ENCODE measurements at places on chromosomes 3 and 15.

DNA sequence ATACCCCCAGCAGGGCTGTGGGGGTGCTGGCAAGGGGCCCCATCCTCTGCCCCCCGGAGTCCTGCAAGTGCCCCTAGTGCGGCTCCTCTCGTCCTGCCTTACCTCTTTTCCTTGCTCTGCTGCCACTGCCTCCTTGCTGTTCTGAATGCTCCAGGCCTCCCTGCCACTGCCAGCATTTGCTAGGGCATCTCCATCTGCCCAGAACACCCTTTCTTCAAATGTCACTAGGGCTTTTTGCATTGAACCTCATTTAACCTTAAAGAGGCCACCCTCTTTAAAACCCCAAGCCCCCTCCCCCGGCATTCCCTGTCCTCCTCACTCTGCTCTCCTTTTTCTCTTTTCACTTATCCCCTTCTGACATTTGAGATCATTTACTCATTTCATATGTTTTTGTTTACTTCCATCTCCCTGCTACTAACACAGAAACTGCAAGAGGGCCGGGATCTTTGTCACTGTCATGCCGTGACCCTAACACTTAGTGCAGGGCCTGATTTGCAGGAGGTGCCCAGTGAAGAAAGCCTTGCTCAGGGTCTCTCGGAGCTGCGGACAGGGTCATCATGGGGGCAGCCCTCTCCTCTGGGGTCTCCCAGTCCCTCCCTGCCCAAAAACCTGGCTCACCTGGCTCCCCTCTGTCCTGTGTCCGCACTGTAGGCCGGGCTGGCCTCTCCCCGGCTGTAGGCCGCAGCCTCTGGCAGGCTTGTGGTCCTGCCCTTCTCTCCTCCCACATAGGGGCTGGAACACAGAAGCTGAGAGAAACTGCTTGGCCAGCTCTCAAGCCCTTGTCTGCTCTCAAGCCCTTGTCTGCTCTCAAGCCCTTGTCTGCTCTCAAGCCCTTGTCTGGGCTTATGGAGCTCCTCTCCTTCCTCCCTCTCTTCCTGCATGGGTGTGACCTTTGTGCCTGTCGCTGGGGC lies at the start of gene ACOX2:
Gene ACOX2, minus strand, starts transcription at position 690 of the 911 bp plus-strand sequence. CDS start 2,084 bp downstream, outside the sequence.
- no peak for DNase-seq

DNA sequence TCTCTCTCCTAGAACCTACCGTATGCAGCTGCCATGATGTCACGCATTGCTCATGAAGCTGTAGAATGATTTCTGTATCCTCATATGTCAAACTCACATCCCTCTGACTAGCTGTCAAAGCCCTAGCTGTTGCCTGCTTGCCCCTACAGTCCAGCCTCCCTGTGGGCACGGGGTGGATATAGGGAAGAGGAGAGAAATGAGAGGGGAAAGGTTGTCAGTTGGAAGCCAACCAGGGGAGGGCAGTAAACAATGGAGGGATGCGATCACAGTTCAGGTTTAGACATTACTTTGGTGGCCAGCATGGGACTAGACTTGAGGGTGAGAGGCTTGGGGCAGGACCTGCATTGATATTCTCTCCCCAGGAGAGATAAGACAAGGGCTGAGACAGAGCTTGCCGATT lies 1.7 kb upstream of the HDGFL3 start:
- DNase-seq, result no peak

GRCh38 chr3:55631766-55632331 lies 144.7 kb upstream of the WNT5A start:
- DNase-seq, result no peak

DNA sequence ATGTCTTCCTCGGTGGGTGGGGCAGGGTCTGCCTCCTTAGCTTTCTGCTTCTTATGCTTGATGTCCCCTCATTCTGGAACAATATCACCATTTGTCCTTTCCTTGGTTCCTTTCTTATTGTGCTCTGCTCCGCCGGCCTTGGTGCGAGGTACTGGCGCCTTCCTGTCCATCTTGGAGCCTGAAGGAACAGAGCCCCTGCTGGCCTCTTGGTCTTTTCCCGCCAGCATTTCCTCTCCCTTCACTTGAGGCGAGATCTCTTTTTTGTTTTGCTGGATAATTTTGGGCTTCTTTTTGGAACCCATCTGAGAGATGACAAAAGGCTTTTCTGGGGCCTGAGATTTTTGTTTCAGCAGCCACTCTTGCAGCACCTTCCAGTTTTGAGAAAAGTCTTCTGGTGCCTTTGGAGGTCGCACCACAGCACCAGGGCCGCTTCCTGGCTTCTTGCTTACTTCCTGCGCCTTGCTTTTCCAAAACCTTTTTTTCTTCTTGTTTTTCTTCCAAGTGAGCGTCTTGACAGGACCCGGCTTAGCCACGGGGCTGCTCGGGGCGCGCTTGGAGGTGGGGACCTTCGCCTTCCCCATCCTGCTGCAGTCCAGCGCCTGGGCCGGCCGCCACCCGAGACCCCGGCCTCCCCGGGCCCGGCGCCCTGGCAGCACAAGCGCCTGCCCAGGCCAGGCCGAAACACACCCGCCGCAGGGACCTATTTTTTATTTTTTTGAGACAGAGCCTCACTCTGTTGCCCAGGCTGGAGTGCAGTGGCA lies 127.1 kb downstream of the KLF13 start:
- DNase-seq, result no peak

GRCh38 chr3:74134831-74135230 lies 479.6 kb downstream of the CNTN3 start:
- DNase-seq, result no peak

DNA sequence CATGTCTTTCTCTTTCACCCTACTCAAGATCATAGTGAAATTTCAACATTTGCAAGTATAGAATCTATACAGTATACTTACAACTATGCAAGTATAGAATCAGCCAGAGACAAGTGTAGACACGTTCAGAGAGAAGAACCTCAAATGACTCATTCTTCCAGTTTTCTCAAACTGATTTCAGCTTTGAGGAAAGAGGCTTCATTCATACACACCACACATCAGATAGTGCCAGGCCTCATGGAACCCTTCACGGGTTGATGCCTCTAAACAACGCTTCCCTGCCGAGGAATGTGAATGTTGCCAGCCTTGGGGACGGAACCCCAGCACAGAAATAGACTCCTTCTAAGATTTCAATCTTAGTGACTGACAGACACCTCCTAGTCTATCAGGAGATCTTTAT lies 135.7 kb downstream of the FOXP1 start:
- DNase-seq, result no peak

DNA sequence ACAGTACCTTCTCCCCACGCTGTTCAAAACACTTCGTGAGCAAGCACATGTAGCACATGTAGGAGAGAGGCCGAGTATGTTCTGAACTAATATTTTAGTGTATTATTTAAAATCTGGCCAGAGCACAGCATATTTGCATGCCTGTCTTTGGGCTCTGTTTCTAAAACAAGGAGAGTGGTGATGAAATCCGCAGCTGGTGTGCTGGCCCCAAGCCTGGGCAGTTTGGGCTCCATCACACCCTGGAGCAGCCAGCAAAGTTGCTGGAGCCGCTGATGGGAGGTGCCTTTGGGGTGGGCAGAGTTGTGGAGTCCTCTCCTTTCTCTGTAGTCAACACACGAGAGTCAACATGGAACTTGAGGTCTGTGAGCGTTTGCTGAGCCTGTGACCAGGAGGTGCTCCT lies 116.6 kb downstream of the SLCO3A1 start:
- DNase-seq, result no peak

DNA sequence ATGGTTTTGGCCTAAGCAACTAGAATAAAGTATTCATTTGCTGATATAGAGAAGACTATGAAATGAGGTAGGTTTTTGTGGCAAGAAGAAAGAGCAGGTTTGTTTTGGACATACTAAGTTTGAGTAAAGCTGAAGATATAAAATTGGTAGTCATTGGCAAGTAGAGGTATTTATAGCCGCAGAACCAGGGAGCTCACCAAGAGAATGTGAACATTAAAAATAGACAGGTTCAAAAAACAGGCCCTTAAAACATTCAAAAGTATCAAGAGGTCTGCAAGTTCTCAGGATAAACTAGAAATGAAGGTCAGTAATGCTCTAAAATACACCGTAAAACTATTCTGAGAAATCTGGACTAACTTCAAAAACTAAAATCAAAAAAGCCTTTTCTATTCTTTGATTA lies 240.7 kb downstream of the SCAPER start:
- DNase-seq, result no peak

DNA sequence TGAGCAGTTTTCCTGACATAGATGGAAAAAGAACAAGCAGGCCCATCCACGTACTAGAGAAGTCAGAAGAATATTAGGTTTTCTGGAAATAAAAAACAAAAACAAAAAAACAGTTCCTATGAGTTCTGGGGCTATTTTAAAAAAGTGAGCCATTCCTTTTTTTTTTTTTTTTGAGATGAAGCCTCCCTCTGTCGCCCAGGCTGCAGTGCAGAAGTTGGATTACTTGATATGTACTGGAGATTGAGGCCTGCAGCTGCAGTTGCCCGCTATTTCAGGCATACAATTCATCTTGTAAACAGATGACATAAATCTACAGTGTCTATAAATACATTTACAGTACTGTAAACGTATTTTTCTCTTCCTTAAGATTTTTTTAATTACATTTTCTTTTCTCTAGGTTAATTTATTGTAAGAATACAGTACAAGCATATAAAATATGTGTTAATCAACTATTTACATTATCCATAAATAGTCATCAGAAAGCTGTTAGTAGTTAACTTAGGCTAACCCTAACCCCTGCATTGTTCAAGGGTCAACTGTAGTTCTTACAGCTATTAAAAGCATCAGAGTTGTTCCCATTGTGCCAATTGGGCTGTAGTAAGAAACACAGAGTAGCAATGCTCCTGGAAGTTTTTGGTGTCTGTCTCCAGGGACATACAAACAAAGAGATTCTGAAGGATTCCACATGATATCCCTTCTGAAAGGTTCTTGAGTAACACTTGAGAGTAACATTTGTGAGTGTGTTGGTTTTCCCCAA lies 11.2 kb upstream of the ACTL6A start:
- DNase-seq, result no peak

DNA sequence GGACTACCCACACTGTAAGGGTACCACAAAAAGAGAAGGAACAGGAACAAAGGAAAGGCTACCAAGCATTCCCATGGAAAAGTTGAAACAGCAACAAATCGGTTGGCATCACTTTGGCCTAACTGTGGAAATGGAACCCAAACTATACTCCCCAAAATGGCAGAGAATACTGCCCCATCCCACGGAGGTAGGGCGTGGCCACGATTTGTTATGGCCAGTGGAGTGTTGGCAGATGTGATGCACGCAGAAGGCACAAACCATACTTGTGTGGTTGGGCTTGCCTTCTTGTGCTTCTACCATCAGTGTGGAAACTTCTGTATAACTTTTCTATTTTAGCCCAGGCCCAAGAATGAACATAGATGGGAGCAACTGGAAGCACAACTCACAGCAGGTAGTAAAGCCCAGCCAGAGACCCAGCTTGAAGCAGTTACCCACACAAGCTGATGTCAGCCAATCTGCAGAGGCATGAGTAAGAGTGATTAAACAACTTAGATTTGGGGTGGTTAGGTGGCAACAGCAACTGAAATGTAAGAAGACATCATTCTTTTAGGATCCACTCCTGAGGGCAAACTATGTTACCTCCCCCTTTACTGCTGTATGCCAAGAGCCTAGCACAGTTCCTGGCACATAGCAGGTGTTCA lies 64.1 kb downstream of the BTD start:
- no peak for DNase-seq

- DNase-seq, result no peak
Observed at GRCh38 chr3:37968813-37969595, 21.6 kb upstream of the VILL start.

DNA sequence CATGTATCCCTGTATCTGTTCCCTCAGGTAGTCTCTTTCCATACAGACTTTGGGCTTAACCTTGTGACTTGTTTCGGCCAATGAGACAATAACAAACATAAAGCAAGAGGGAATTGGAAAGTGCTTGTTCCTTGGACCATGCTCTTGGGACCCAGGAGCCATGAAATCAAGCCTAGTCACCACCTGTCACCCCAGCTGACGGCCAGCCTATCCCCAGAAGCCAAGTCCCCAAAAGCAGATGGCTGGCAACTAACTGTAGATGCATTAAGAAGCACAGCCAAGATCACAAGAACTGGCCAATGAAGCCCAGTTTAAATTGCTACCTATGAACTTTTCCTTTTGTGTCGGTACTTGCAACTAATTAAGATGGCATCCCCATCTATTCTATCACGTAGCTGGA lies 822.0 kb downstream of the CADM2 start:
- DNase-seq, result no peak

DNA sequence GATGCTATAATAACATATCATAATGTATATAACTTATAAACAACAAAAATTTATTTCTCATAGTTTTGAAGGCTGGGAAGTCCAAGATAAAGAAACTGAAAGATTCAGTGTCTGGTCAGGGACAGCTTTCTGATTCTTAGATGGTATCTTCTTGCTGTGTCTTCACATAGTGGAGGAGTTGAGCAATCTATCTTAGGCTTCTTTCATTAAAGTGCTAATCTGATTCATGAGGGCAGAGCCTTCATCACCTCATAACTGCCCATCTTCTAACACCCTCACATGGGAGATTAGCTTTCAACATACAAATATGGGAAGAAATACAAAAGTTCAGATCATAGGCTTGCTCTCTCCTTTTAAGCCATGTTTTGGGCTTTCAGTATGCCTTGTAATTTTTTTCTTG lies 774.8 kb upstream of the EPHA6 start:
- no peak for DNase-seq

DNA sequence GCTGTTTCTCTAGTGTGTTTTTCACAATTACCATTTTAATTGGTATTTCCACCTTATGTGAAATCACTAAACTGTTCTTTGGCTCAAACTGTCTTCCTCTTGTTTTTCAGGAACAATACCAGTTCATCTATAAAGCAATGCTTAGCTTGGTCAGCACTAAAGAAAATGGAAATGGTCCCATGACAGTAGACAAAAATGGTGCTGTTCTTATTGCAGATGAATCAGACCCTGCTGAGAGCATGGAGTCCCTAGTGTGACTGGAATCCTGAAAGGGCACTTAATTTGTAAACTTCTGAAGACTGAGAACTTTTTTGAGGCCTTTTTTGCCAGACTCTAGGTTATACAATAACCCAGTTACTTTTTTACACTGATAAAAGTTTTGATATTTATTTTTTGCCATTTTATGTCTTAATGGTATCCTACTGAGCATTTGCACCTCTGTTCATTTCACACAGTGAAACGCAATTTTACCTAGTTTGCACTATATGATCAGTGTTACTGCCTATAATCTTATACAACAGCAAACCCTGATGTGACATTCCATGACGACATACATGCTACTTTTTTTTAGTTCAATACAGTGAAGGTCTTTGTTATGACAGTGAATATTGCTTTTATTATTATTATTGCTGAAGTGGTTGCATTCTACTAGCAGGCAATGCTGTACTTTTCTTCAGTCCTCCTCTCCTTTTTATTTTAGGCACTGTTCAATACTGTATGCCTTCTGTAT lies 80.1 kb downstream of the FEZF2 start:
- no peak for DNase-seq

GRCh38 chr15:93164409-93164808 lies 75.4 kb upstream of the RGMA start:
- DNase-seq, result no peak

Measured in H54 (cell line).